ENCODE measurements at places on chromosomes 1 and 21.

GRCh38 chr1:158286941-158287346 lies 2.8 kb upstream of the CD1C start:
- DNase-seq, result no peak

DNA sequence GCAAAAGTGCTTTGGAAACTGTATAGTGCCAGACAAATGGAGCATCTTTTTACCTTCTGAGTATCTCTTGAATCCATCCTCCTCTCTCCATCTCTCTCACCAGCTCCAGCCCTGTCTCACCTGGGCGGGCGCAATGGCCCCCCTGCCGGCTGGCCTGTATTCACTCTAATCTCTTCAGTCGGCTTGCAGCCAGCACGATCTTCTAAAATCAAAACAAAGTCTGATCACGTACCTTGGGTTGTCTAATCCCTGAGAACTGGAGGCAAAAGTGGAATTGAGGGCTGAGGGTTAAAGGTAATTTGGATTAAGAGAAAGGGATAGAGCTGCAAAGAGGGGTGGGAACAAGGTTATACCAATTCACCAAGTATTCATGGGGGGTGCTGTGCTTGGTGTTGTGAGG lies 46.0 kb upstream of the LRRN2 start:
- no peak for DNase-seq

DNA sequence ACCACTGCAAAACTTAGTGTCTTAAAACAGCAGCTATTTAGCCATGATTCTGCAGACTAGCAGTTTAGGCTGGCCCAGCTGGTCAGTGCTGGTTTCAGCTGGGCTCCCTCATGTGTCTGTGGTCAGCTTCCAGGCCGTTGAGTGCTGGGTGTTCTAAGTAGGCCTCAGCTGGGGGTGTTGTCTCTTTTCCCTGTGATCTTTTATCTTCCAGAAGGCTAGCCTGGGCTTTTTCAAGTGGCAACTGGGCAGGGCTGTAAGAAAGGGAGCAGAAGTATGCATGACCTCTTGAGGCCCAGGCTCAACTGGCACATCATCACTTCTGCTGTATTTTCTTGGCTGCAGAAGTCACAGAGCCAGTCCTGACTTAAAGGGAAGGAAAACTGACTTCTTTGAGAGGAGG lies 136.1 kb downstream of the KIF26B start:
- DNase-seq, result no peak

DNA sequence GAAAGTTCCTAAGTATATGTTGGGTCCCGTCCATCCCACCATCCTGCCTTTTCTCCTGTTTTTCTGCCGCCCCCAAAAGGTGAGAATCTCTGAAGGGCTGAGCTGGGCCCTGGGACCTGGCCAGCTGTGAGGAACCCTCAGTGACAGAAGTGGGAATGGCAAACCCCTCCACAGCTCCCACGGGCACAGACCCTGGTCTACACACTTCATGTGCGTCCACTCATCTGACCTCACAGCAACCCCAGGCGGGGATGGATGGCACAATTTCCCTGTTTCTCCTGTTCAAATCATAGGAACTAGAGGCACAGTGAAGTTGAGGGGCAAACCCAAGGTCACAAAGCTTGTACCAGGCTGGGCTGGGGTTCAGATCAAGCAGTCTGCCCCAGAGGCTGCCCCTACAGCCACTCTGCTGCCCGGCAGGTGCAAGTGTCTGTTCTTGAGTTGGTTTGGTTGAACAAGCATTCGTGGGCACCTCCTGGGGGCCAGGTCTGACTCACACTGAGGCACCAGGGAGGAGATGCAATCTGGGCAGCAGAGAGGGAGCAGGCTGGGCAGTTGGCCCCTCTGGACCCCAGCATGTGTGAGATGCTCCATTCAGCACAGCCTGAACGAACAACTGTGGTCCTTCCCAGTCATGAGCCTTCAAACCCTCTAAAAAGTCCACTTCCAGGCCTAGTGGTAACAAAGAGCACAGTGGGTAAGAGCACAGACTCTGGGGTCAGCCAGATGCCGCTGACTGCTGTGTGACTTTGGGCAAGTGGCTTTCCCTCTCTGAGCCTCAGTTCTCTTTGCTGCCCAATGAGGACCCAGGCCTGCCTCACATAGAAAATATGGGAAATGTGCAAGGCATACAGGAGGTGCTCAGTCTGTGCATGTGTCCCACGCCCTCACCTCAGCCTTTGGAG lies 4.0 kb downstream of the EDN2 start:
- no peak for DNase-seq

- no peak for DNase-seq
Measured at GRCh38 chr1:7516341-7516740, 254.8 kb upstream of the VAMP3 start.

- DNase-seq, result no peak
Measured at GRCh38 chr1:153577624-153578051, 12.0 kb upstream of the S100A2 start.

All from stimulated activated CD8-positive, alpha-beta memory T cell treated with anti-CD3 and anti-CD28 coated beads, Interleukin-7, amount 100 ng/mL, for 48 hours (primary cell).